ENCODE measurements at places on chromosomes 5 and 9. TPM values are rescaled to one million over a fixed set of nuclear protein-coding genes. Genes with fewer than 3 reads are reported as not detected.

HMHB1 gene
- total RNA-seq = not detected

DNA sequence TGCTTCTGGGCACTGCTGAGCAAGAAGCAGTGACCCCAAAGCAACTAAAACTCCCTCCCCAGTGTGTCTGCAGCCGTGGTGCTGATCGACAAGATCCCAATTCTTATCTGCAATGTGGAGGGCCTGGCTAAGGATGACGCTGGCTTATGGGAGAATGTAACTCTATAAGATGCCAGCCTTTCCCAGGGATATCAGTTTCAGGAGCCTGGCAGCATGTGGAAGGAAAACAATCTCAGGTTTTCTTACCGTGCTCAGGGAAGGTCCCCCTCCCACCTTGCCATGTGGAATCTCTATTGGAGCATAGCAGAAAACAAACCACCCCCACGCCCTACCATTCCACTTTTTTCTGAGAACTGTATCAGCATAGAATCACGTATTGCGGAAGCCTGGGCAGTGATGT is 87.7 kb upstream of the PTPN3 start:
- DNase-seq = no peak

DNA sequence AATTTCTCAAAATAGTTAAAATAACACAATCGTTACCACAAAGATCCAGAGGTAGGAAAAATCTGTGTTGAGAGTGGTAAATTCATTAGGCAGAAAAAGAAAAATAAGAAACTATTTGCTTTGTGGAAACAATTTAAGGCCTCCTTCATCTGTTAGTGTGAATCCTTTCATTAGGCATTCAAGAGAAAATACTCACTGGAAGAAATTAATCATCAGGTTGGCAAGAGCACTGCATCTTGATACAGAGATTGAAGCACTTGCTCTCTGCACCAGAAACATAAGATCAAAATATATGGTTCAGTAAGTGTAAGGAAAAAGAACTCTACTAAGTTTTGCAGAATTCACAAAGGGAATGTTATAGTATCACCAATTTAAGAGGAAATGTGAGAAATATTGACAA is 44.4 kb downstream of the TTC39B start:
- no peak for DNase-seq

GRCh38 chr9:36163049-36163785 is 6.0 kb upstream of the CCIN start:
- no peak for DNase-seq

- DNase-seq = no peak
Observed at GRCh38 chr9:89754193-89754592, 149.4 kb downstream of the GADD45G start.

- DNase-seq = no peak
Observed at GRCh38 chr5:111463311-111463710, 49.0 kb downstream of the STARD4 start.

DNA sequence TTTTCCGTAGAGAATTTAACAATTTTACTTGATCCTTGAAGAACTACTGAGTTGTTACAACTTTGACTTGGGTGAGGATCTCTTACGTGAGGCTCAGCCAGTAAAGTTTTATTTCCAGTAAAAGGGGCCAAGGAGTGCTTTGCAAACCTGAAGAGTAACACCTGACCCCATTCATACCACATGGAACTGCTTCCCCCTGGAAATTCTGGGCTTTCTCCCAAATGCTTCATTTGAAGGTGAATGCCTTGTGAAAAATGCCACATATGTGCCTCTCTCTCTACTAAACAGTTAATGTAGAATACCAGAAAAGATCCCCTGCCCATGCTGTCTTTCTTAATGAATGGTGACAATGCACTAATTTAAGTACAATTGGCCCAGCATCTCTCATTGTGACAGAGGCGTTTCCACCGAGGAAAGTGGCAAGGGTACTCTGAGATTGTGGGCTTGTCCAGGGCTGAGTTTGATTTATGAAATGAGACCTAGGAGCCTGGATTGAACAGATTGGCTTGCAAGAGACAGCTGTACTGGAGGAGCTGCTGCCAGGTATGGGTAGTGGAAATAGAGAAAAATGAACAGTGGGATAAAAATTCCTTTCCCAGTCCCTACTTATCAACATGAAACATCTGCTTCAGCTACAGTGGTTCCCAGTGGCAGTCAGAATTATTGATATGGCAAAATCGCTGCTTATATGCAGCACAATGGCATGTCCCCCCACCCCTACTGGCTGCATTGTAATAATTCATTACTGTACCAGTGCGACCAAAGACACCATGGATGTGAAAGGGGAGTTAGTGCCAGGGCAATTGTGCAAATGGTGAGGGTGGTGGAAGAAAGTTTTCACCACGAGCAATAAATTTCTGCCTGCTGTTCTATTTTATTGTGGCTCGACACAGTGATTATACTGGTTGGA is 843.7 kb upstream of the WWC1 start:
- DNase-seq = no peak

MYOZ3 gene
- not detected for total RNA-seq

DNA sequence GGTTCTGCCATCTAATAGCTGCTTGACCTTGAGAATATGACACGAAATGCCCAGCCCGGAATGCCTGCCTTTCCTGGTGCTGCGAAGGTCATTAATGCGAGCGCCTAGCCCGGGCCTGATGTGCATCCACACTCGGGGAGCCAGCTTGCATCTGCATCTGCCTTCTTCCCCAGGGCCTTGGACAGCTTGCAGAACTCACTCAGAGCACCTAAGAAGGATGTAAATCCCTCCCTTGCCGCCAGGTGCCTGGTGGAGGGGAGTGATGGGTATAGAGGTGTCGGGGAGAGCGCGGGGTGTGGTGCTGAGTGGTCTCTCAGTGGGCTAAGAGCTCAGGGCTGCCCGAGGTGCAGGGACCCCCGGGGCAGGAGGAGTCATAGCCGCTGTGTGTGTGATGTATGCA is 127.2 kb downstream of the MRPL36 start:
- DNase-seq = no peak

DNA sequence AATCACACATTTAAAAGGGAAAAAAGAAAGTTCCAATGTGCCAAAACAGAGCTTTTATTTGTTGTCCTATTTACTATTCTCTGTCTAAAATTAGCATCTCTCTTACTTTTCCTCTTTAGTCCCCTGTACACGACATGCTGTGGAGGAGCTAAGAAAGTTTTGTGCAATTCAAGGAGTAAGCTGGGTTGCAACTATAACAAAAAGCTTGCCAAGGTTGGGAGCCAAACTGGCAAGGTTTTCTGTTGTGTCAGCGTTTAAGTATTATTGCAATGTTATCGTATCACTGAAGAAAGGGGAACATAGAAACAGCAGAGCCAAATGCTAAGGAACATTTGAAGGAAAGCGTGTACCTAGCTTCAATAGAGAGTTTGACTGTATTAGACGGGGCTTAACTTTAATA is 680.8 kb downstream of the CETN3 start:
- DNase-seq = no peak

UGT3A1 gene
- total RNA-seq = not detected

ABCA1 gene
- total RNA-seq = 11.0 TPM

- DNase-seq = no peak
Observed at GRCh38 chr9:19457693-19458009, 48.8 kb downstream of the ACER2 start.

GRCh38 chr5:166507810-166508425 is 1783.5 kb upstream of the WWC1 start:
- DNase-seq = no peak

- no peak for DNase-seq
Observed at GRCh38 chr9:116928884-116929283, 241.8 kb downstream of the TRIM32 start.

TNFSF15 gene
- total RNA-seq = not detected
